ENCODE measurements at places on chromosomes 6 and 20.

DNA sequence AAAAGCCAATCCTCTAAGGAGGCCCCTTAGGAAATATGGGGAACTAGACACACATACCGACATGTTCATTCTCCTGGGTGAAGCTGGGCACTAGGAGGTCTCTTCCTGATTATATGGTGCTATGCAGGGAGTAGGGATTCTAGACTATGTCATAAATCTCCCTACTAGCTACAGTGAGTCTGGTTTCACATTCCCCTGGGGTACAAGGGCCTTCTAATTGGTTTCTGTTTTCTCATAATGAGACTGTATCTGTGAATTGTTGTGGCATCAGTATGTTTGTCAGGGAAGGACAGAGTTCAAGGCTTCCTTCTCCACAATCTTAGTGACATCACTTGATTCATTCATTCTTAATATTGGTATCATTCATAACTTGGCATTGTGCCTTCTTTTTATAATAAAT lies 103.5 kb downstream of the TINAG start:
- DNase-seq, result no peak

DNA sequence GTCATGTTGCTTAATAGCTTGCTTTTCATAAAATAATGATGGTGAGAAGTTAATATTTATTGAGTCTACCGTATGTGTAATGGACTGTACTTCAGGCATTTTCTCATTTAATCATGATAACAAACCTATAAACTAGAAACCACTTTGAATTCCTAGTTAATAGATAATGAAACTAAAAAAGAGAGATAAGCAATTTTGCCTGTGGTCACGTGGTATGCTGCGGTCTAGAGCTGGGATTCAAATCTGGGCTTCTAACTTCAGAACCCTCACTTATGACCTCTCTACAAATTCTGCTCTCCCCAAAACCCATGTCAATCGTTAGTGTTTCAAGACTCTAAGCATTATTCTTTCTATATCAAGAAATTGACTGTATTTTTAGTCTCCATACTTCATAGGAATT lies 700.7 kb downstream of the PRKN start:
- no peak for DNase-seq

DNA sequence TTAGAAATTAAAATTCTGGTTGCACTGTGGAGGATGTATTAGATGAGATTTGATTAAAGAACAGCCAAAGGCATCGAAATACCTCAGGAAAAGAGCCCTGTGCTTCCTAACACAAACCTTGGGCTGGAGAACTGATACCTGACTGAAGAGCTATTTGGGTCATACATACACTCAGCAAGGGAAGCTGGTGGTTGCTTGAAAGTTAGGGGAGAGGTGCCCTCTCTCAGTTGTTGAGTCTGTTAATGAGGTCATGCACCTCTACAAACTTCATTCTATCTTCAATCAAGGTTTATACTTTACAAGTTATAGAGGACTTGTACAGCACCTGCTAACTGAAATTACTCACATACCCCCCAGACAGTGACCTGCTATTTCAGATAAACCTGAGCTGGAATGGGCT lies 25.5 kb downstream of the FAM184A start:
- DNase-seq, result no peak

- DNase-seq, result no peak
These were observed 52.9 kb downstream of the TTI1 start for GRCh38 chr20:37980383-37980782.

GRCh38 chr6:156311291-156311690 lies 465.9 kb upstream of the ARID1B start:
- DNase-seq, result no peak
